Stimulated activated CD4-positive, alpha-beta T cell treated with anti-CD3 and anti-CD28 coated beads, TNF-alpha, amount 100 ng/mL, for 4 hours (primary cell): ENCODE measurements at places on chromosomes 12 and 14.

GRCh38 chr14:103386713-103387329 lies 1.6 kb downstream of the MARK3 start:
- DNase-seq, result no peak

GRCh38 chr12:7354529-7354928 lies 50.7 kb downstream of the ACSM4 start:
- DNase-seq, result no peak

DNA sequence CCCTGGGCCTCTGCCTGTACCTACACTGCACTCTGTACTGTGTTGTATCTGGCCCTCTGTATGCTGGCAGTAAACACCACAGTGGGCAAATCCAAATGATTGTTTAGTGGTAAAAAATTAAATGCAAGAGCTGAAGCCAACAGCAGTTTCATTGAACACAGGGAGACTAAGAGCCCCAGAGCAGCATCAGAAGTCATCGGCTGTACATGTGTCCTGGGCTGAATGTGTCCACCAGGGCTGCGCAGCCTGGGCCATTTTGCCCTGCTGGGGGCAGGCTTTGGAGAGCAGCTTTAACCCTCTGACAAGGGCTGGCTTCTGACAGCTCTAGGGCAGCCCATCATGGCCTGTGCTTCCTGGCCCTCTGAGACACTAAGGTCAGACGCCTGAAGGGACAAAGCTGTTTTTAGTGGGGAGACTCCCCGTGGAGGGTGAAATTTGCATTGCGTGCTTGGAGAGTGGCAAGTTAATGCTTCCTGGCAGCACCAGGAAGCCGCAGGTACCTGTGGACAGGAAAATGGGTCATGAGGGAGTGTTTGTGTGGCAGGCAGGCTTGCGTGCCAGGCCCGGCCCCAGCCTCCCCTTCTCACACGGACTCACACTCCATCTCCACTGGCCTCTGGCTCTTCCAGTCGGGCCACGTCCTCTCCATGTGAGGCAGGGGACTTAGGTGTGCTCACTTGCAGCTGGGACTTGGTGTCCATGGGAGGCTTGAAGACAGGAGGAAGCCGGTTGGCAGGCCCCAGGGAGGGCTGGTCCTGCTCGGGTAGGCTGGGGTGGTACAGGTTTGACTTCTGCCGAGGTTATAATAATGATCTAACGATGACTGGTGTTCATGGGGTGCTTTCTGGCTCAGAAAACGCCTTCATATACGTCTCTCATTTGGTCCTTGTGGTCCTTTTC lies 150.1 kb downstream of the TSPAN9 start:
- DNase-seq, result no peak

- DNase-seq, result no peak
These were observed 50.9 kb upstream of the INSM2 start for GRCh38 chr14:35482994-35483515.

- DNase-seq, result no peak
These were observed 24.0 kb downstream of the KLRK1 start for GRCh38 chr12:10365696-10366405.
